ENCODE measurements at places on chromosomes 4 and X. TPM values are rescaled to one million over a fixed set of nuclear protein-coding genes. Genes with fewer than 3 reads are reported as not detected.

DNA sequence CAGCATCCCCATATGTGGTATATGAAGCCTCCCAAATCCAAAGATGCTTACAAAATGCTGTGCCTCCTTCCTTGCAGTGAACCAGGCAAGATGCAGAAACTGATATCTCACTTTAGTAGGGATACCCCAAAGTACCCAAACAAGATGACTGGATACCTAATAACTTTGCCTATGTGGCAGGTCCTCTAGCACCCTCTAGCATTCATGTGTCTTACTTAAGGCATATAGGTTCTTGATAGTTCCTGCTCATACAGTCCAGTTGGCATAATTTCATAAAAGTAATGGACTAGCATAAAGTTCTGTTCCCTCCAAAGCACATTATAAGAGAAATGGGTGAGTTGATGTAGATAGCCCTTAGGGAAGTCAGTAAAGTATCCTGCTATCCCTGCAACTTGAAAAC is 36.8 kb upstream of the SPP1 start:
- H3K27me3 ChIP-seq, result no peaks in the 10 kb centered on the region
- no peak for DNase-seq
- no peak overlapping the region for H3K27ac ChIP-seq
- H3K4me1 ChIP-seq, result peaks cover 22% of the 10 kb centered on the region
- H3K36me3 ChIP-seq, result no peaks in the 10 kb centered on the region

GRCh38 chr4:173380987-173381386 is 10.2 kb downstream of the SAP30 start:
- no peak overlapping the region for H3K4me3 ChIP-seq
- no peaks in the 10 kb centered on the region for H3K27me3 ChIP-seq
- H3K36me3 ChIP-seq, result peaks cover 4% of the 10 kb centered on the region
- no peak for DNase-seq
- no peaks in the 10 kb centered on the region for H3K4me1 ChIP-seq

DNA sequence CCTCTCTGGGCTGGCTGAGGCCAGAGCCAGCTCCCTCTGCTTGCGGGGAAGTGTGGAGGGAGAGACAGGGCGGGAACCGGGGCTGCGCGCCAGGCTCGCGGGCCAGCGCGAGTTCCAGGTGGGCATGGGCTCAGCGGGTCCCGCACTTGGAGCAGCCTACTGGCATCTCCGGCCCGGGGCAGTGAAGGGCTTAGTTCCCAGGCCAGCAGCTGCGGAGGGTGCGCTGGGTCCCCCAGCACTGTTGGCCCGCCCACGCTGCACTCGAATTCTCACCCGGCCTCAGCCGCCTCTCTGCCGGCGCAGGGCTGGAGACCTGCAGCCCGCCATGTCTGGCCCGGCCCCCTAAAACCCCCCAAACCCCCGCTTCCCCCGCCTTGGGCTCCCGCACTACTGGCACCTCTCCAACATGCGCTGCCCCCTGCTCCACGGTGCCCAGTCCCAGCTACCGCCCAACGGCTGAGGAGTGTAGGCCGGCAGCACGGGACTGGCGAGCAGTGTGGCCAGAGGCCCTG is 33.8 kb upstream of the FAT4 start:
- no peak for DNase-seq
- no peak overlapping the region for H3K4me3 ChIP-seq
- H3K36me3 ChIP-seq, result no peaks in the 10 kb centered on the region
- no peaks in the 10 kb centered on the region for H3K27me3 ChIP-seq
- H3K4me1 ChIP-seq, result peaks cover 8% of the 10 kb centered on the region

DNA sequence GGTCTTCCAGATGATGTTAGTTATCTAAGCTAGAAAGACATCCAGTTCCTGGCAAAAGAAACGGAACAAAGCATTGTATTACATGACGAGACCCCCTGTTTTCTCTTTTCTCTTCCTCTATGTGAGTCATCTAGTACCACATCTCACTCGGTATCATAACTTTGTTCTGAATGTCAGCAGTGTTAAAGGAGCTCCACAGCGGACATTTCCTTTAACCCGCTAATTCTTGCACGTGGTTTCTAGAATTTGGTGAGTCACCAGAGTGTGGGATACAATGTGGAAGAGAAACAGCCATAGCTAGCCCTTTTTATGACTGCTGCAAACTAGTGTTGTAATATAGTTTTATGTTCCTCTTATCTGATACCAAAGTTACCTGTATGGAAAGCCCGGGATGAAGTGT is 243.7 kb downstream of the TENM3 start:
- DNase-seq, result no peak
- no peaks in the 10 kb centered on the region for H3K27me3 ChIP-seq
- no peak overlapping the region for H3K4me3 ChIP-seq

GRCh38 chrX:138939038-138939437 is 227.5 kb upstream of the FGF13 start:
- H3K4me3 ChIP-seq, result no peak overlapping the region
- no peaks in the 10 kb centered on the region for H3K4me1 ChIP-seq
- DNase-seq, result no peak
- no peaks in the 10 kb centered on the region for H3K27me3 ChIP-seq
- H3K27ac ChIP-seq, result no peak overlapping the region

GRCh38 chrX:14616301-14616700 is 87.0 kb downstream of the GLRA2 start:
- no peaks in the 10 kb centered on the region for H3K36me3 ChIP-seq
- no peak overlapping the region for H3K27ac ChIP-seq
- no peaks in the 10 kb centered on the region for H3K27me3 ChIP-seq
- H3K4me3 ChIP-seq, result no peak overlapping the region
- H3K4me1 ChIP-seq, result peaks cover 3% of the 10 kb centered on the region

- no peak for DNase-seq
- no peaks in the 10 kb centered on the region for H3K27me3 ChIP-seq
- no peaks in the 10 kb centered on the region for H3K36me3 ChIP-seq
- H3K4me1 ChIP-seq, result peaks cover 62% of the 10 kb centered on the region
- no peak overlapping the region for H3K4me3 ChIP-seq
These were observed 566 bp upstream of the LIMCH1 start for GRCh38 chr4:41537292-41537890.

GRCh38 chr4:10066670-10067651 is 45.7 kb upstream of the SLC2A9 start:
- H3K36me3 ChIP-seq, result no peaks in the 10 kb centered on the region
- no peaks in the 10 kb centered on the region for H3K27me3 ChIP-seq
- H3K4me3 ChIP-seq, result no peak overlapping the region
- DNase-seq, result no peak

Gene SLC38A5
- total RNA-seq, result 10.1 TPM

Gene PPEF2
- total RNA-seq, result not detected

- no peak for DNase-seq
- H3K36me3 ChIP-seq, result no peaks in the 10 kb centered on the region
- H3K4me1 ChIP-seq, result no peaks in the 10 kb centered on the region
- H3K27me3 ChIP-seq, result peaks cover 3% of the 10 kb centered on the region
These were observed 38.0 kb upstream of the PDK3 start for GRCh38 chrX:24426921-24427746.

GRCh38 chr4:157165935-157166610 is 54.5 kb upstream of the GRIA2 start:
- no peak overlapping the region for H3K27ac ChIP-seq
- no peak for DNase-seq
- H3K4me3 ChIP-seq, result no peak overlapping the region
- H3K4me1 ChIP-seq, result peaks cover 1% of the 10 kb centered on the region
- no peaks in the 10 kb centered on the region for H3K27me3 ChIP-seq

DNA sequence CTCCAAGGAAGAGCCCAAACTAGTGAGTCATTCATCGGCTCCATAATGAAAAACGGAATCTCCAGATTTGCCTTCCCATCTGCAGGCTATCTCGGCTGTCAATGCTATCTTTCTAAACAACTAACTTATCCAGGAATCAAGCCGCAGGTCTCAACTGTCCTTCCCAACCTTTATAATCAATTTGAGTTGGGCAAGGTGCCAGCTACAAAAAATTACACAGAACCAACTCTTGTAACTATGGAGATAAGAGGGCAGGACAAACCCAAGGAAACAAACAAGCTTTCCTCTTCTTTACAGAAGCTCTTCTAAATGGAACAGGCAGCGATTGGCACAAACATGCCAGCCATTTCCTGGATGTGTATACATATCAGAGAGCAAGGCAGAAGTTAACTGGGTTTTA is 61.2 kb upstream of the RAI2 start:
- no peak overlapping the region for H3K27ac ChIP-seq
- no peaks in the 10 kb centered on the region for H3K36me3 ChIP-seq
- no peak overlapping the region for H3K4me3 ChIP-seq
- no peak for DNase-seq

GRCh38 chr4:153249199-153250041 is 45.2 kb downstream of the TRIM2 start:
- H3K27ac ChIP-seq, result peak overlapping the region; percentile 98
- peak; percentile 88 for DNase-seq
- H3K27me3 ChIP-seq, result no peaks in the 10 kb centered on the region
- H3K4me3 ChIP-seq, result peak overlapping the region; percentile 87
- peaks cover 4% of the 10 kb centered on the region for H3K36me3 ChIP-seq
